ENCODE measurements at places on chromosomes 3 and 15.

- DNase-seq = no peak
Observed at GRCh38 chr3:11624161-11624560, 19.6 kb downstream of the VGLL4 start.

GRCh38 chr3:113736548-113737089, 9.4 kb downstream of the NAA50 start:
- DNase-seq = no peak

DNA sequence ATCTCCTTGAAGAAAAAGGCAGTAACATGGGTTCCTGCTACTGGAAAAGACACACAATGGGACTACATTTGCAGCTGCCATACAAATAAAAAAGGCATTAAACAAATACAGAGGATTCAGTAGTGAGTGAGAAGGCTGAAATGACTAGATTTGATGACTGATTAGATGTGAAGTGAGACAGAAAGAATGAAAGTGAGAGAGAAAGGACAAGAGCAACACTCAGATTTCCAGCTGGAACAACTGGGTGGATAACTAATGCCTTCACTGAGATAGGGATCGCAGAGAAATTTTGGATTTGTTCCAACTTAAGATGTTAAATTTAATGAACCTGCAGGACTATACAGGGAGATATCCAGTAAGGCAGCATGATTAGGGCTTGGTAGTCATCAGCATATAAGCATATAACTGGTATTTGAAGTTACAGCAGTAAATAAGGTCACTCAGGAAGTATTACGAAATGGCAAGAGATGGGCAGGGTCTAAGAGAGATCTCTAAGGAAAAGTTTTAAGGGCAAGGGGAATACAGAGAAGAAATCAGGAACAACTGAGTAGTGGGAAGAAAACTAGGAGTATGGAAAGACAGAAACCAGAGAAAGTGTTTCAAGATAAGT, 8.2 kb downstream of the OSBPL11 start:
- no peak for DNase-seq

DNA sequence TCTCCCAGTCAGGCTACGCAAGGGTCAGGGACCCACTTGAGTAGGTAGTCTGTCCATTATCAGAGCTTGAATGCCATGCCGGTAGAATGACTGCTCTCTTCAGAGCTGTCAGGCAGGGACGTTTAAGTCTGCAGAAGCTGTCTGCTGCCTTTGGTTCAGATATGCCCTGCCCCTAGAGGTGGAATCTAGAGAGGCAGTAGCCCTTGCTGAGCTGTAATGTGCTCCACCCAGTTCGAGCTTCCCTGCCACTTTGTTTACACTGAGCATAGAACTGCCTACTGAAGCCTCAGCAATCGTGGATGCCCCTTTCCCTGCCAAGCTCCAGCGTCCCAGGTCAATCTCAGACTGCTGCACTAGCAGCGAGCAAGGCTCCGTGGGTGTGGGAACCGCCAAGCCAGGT, 57.5 kb upstream of the SETMAR start:
- no peak for DNase-seq

GRCh38 chr3:182814419-182815062, 21.2 kb downstream of the ATP11B start:
- DNase-seq = no peak

DNA sequence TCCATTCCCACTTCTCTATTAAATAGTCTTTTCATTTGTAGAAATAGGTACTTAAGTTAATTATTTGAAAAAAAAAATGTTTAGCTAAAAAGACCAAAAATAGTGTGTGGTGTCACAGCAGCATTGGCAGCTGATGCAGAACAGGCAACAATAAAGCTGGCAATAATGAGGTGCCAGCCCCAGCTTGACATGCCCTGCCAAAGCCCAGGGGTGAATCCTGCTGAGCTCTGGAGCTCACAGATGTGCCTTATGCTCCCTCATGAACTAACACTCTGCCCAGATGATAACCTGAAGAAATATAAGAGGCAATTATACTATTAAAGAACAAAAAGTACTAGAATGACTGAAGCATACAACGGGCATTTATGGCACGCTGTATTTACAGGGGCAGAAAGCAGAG, 63.8 kb downstream of the IGSF11 start:
- DNase-seq = no peak

DNA sequence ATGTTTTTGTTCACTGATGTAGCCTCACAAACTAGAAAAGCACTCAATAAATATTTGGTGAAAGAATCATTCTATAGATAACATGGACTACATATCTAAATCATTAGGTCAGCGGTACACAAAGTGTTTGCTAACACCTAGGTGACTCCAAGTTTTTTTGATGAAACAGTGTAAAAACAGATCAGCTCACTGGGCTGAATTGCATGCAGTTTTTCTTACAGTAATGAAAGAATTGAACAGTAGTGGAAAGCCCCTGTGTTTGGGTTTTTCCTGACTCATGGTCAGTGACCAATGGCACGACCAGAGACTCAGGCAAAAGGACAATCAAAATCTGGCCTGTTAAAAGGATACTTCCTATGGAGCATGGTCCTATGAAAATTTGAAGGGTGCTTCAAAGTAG, 384.3 kb upstream of the EPHA6 start:
- DNase-seq = no peak

DNA sequence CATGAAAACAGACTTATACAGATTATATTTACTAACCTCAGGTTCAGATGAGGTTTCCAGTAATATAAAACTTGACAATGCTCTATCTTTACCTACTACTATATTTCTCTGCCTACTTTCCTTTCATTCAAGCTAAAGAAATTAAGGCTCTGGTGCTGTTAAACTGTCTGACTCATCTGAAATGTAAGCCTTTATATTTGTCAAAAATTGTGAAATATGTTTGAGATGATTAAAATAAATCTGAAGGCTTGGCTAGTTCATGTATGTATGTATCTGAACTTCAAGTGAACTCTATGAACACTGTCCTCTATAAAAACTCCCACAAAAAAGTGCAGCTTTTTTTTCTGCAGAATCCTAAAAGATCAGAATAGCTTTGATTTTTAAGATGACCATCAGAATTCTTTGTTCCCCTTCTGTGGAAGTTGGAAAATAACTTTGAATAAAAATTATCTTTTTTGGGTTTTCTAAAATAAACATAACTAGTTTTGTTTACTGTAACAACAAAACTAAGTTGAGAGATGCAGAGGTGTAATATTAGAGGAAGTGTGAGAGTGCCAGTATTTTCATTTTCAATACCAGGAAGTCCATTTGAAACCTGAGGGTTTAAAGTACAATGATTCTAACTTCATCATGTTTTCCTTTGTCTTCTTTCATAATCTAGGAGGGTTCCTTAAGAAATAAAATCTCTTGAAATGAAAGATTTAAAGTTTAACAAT, 42.2 kb downstream of the ILDR1 start:
- DNase-seq = no peak

GRCh38 chr3:52143616-52144015, 10.6 kb downstream of the POC1A start:
- DNase-seq = no peak

DNA sequence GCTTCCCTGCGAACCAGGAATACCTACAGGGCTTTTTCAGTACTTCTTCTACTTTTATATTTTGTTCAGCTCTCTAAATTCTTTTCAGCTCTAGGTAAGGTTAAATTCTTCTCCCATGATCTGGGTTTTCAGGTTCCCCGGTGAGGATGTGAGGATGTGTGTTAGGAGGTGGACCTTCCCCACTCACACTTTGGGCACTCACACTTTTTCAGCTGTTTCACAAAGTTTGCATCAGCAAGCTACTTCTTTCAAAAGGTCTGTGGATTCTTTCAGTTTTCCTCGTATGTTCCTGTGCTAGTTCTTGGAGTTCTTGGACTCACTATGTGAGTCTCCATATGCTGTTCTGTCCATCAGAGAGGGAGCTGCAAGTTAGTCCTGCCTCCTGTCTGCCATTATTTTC, 13.9 kb upstream of the OR5K2 start:
- DNase-seq = no peak

DNA sequence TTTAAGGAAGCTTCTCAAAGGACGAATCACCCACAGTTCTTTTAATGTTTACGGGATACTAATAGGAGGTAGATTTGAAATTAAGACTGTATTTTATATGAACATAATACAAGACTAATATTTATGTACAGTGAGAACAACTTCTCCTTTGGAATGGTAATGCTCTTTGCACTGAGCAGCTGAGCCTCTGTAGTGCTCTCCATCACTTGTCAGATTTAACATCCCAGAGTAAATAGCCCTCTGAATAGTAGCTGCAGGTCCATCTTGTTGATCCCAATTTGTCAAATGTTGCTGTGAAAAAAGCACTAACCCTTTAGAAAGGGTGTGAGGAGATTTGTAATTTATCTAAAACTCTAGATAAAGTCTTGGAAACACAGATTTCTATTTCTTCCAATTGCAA, 351.4 kb upstream of the KCNMB2 start:
- DNase-seq = no peak

GRCh38 chr3:20561166-20561565, 375.2 kb upstream of the SGO1 start:
- DNase-seq = no peak

DNA sequence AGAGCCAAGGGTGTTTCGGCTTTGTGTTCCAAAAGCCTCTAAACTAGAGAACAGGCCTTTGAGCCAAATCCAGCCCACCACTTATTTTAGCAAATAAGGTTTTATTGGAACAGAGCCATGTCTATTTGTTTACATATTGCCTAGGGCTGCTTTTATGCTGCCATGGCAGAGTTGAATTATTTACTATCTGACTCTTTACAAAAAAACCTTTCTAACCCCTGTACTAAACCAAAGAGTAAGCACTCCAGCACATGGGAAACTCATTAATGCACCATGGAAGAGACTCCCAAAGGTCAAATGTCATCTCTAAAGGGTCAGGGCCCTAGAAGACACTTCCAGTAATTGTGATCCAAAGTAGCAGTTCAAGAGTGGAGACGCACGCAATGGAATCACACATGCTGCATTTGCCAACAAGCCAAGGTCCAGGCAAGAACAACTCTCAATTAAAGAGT, 22.3 kb downstream of the OSBPL10 start:
- no peak for DNase-seq

- no peak for DNase-seq
Observed at GRCh38 chr3:104846270-104846669, 520.4 kb upstream of the ALCAM start.

DNA sequence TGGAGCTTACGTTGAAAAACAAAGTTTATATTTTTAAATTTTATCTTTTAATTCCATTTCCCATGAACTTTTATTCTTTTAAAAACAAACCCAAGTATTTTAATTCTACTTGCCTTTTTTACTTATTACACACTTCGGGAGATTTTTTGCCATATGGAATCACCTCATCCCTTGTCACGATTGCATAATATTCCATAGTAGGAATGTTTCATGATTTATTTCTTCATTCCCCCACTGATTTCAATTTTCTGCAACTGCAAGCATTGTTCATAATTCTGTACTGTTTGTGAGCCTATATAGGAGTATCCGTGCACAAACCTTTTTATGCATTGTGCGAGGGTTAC, 574 bp upstream of the SLC25A36 start:
- DNase-seq = no peak

GRCh38 chr3:134430950-134431445, 54.8 kb downstream of the ANAPC13 start:
- no peak for DNase-seq

DNA sequence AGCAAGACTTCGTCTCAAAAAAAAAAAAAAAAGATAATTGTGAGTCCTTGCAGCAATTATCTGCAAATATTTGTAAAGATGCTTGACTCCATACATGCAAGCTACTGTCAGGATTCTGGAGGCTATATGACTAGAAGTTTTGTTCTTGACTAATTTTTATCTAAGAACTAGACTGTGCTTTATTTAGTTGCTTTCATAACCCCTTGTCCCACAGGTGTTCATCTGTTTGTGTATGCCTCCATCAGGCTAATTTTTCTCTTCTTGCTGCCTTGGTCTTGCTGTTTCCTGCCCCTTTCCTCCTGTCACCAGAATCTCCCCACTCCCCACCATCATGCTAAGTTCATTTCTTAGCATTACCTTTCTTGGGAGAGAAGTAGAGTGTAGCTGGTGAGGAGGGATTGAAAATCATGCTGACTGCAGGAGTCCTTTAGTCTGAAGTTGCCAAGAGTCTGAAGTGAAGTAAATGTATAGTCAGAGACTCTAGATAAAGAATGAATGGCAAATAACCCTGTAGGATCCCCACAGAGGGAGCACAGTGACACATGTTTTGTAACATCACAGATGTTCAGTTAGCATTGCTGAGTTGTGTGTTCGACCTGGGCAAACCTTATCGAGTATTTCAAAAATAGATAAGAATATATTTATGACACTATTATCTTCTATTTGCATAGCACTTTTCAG, 12.5 kb downstream of the ST3GAL6 start:
- DNase-seq = no peak

- DNase-seq = no peak
Observed at GRCh38 chr3:54836871-54837270, 91.0 kb downstream of the LRTM1 start.

- DNase-seq = no peak
Observed at GRCh38 chr15:90047956-90048575, 46.9 kb downstream of the ZNF710 start.

- DNase-seq = no peak
Observed at GRCh38 chr3:149881879-149882278, 68.9 kb downstream of the RNF13 start.

- no peak for DNase-seq
Observed at GRCh38 chr3:72539856-72540255, 308.4 kb downstream of the SHQ1 start.

DNA sequence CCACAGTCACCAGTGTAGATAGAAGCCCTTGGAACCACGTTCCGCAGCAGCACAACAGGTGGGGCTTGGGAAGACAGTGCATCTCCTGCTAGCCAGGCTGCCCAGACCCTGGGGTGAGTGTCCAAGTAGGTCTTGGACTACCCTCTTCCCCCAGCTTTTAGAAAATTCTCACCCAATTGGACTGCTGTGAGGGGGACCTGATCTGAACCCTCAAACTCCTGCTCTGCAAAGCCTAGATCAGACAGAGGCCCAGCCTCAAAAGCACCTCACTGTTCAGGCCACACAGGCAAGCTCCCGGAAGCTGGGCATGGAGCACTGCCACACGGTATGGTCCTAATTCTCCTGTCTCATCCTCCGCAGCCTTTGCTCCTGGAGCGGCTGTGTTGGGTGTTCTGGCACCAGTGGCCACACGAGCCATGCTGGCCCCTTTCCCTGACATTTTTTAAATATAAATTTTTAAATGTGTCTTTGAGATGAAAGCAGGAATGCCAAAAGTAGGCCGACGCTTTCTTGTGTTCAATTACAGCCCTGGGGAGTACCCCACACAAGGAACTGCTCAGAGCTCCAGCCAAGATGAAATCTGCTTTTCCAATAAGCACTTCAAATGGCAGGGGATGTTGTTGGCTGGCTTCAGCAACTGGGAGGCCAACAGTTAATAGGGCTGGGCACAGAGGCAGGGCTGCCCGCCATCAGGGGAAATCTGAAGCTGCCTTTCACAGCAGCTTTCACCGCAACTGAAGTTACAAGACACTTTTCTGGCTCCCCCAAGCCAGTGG, 40.9 kb downstream of the CPN2 start:
- peak; percentile 52 for DNase-seq

DNA sequence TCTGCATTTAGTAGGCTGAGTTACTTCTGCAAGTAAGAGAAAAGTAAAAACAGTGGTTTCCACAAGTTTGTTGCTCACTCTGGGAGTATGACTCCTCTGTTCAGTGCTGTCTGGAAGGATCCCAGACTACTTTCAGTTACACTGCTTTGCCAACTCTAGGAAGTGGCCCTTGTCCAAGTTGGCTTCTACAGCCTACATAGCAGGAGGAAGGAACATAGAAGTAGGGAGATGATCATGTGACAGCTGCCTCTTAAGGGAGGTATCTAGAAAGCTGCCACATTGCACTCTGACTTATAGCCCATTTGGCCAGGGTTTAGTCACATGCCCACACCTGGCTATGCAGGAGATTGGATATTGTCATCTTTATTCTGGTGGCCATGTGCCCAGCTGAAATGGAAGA, 298.1 kb downstream of the NSUN3 start:
- no peak for DNase-seq
